ENCODE measurements at places on chromosomes 11 and 22.
A peak's percentile ranks its signal among the peaks of the same experiment; 100 is the strongest.

DNA sequence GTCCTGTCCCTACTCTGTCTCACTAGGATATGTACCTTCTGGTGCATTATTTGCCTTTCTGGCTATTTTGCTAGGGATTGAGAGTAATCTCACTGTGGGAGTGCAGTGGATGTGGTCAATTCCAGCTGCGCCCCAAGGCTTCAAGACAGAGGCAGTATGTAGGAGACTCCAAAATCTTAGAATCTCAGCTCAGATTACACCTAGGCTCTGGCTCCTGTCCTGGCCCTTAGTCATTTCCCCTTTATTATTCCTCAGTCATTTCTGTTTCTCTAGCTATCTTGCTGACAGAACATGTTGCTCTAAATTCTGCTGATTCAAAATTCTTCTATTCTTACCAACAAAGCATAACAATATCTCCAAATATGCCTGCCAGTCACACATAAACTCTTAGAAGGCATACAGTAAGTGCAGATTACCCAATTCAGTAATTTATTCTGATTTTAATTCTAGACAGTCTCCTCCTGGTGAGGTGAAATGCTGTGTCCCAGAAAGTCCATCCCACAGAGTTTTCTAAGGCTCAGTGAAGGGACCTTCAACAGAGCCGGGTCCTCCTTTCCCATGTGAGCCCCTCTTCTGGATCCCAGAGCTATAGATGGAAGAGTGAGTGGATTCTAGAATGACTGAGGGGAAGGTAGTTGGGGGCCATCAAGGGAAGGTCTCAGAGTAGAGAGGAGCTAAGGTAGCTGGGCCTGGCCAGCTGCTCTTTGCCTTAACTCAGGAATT is 24.3 kb upstream of the GLYATL1 start:
- no peak for DNase-seq

GRCh38 chr11:65790902-65791650 is 4.2 kb downstream of the OVOL1 start:
- DNase-seq: no peak

- peak; percentile 79 for DNase-seq
These were observed at the start of gene RASGRP2 for GRCh38 chr11:64743591-64744543. Gene RASGRP2 (minus strand): TSS chr11:64744142. CDS start chr11:64742866, 1,276 bp downstream.

DNA sequence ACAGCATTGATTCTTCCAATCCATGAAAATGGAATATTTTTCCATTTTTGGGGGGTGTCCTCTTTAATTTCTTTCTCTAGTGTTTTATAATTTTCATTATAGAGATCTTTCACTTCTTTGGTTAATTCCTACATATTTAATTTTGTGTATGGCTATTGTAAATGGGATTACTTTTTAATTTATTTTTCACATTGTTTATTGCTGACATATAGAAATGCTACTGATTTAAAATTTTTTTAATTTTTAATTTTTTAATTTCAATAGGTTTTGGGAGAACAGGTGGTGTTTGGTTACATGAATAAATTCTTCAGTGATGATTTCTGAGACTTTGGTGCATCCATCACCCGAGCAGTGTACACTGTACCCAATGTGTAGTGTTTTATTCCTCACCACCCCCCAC is 26.6 kb upstream of the OOSP4B start:
- DNase-seq: no peak

DNA sequence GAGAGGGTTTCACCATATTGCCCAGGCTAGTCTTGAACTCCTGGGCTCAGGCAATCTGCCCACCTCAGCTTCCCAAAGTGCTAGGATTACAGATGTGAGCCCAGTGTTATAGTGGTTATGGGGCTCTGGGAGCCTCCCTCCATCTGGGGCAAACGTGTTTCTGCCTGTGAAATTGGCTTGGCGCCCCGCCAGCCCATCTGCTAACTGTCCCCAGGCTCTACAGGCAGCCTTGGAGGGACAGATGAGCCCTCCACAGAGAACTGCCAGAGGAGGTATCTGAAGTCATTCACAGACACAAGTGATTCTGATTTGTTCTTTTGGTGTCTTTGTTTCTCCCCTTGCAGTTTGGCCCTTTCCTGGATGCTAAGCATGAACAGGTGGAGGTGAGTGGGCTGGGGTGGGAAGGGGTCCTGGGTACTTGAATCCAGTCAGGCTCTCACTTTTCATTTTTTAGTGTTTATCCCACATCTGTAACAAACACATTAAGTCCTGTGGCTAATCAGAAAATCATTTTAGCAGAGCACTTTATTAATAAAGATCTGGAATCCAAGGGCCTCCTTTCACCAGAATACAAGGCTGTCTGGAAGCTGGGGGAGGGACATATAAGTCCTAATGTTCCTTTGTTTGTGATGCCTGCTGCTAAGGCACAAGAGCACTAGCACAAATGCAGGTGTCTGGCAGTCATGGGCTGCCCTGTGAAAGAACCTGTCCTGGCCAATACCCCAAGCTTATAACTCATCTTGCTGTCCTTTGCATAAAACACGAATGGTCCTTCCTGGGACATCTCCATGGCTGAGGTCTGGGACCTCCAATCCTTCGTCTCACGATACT is 25.7 kb upstream of the CDC42EP2 start:
- DNase-seq: peak; percentile 83

GRCh38 chr11:130831506-130831905 is 84.8 kb downstream of the SNX19 start:
- no peak for DNase-seq

GRCh38 chr11:69008737-69009440 is 4.2 kb downstream of the MRGPRF start:
- DNase-seq: no peak

DNA sequence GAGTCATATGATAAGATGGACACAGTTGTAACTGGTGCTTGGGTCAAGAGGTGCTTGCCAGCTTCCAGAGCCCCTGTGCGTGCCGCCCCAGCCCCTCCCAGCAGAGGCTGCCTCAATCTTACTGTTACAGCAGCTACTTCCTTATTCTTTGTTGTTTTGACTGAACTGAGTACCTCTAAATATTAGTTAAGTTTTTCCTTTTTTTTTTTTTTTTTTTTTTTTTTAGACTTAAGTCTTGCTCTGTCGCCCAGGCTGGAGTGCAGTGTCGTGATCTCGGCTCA is 8.8 kb downstream of the ZBED4 start:
- DNase-seq: no peak
